ENCODE measurements at places on chromosomes 16 and 17.

DNA sequence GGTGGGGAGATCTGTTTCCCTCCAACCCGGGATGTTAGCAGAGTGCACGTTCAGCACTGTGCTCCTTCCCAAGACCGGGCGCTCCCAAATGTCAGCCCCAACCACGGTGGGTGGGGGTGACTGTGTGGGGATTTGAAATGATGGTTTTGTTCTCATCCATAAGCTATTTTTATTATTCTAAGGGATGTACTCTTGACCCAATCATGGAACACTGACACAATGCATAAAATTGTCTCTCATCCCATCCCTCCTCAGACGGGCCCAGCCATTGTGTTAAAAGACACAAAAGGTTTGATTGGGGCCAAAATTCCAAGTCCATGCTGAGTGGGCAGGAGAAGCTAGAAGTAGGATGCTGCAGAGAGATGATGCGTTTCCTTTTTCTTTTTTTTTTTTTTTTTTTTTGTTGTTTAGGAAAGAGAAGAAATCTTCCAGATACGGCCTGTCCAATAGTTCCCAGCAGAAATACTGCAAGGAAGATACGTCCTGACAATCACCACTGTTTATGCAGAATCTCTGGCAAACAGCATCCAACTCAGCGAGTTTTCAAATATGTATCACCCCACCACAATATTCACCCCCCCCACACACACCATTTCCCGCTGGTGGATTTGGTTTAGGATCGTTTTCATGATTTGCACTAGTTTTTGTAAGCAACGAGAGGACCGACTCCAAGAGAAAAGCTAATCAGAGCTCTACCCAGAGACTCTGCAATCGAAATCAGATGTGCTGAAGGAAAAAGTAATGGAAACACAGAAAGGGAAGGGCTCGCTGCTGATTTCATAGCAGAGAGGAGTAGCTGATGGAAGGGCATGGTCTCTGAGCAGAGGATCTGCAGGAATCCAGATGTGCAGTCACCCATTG, 163.5 kb upstream of the DYNLRB2 start:
- DNase-seq, result no peak

DNA sequence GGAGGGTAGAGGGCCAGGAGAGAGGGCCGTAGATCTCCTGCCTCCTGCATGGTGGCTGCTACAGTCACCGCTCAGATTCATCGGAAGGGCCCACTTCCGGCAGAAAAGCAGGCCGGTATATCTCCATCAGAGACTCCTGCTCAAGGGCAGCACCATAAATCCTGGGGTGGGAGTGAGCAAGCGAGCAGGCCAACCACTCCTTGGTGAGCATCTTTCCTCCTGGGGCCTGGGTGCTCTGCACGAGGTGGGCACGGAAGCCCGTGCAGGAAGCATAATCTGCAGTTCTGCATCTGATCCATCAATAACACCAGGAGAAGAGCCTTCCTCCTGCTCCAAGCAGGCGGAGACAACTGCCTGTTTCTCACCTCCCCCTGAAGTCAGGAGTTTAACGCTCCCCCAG, 57.4 kb upstream of the TMEM132E start:
- DNase-seq, result no peak

- no peak for DNase-seq
Observed at GRCh38 chr17:8059131-8059530, 20.3 kb downstream of the ALOX15B start.

GRCh38 chr17:708132-708531, 6.5 kb downstream of the VPS53 start:
- DNase-seq, result no peak

DNA sequence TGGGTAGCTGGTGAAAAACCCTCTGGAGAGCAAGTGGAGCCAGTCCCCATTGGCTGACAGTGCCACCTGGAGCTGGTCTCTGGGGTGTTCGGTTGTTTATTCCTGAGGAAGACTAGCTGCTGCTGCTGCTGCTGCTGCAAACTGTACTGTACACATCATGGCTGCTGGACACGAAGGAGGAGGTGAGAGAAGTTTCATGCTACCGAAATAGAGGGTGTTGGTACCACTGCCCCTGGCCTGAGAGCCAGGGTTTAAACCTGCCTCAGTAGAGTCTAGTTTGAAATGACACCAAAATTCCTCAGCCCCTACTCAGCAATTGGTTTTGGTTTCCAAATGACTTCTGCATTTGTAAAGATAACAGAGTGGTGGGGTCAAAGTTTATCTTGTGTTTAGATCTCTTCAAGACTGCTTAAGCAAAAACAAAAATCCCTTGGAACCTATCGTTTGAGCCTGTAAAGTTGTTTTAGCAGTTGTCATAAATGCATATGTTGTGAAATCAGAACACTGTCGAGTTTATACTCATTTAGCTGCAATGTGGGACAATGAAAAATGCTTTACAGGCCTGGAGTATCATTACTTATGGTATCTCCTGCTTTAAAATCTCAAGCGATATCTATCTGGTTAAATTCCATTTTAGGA, 40.8 kb downstream of the CYB5B start:
- DNase-seq, result no peak

DNA sequence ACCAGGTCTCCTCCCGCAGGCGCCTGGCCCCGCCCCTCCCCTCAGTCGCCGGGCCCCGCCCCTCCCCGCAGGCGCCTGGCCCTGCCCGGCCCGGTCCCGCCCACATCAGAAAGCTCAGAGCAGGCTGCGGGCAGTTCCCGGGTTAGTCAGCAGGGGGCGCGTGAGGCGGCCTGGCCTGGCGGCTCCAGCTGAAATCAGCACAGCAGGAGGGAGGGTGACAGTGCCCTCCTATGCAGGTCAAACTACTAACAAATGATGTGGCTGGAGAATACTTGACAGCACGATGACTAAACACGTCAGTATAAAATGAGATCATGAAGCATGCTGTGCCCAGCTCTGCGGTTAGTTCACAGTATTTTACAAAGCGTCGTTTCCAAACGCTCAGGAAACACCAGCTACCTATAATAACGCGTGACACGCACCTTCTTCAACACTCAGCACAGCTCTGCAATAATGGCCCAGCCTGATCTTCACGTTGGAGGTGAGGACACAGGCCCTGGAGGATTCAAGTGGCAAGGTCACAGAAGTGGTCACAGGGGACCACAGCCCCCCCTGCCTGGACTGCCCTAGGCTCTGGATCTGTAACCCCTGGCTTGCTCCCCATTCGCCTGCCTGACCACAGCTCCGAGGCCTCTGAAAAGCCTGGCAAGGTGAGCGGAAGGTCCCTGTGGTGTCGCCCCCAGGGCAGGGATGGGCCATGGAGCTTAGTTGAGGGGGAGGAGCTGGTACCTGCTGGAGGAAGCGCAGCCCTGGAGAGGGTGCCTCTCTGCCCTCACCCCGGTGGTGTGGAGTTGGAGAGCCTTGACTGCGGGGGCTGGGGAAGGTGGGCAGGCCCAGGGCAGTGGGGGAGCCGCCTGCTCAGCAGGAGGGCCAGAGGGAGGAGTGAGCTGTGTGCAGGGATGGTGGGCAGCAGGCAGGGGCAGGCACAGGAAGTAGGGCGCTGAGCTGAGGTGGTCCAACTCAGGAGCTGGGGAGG, 81.2 kb downstream of the KCNJ12 start:
- DNase-seq, result peak; percentile 85

DNA sequence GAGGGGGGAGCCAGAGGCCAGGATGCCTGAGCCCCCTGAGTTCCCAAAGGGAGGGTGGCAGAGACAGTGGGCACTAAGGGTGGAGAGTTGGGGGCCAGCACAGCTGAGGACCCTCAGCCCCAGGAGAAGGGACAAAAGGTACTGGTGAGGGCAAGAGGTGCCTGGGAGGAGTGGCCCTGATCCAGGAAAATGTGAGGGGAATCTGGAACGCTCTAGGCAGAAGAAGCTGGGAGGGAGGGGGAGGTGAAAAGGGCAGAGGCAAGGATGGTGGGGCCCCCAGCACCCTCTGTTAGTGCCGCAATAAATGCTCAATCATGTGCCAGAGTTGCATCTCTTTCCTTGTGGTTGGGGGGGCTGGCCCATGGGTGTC, 1.1 kb downstream of the TCAP start:
- no peak for DNase-seq

GRCh38 chr17:17792037-17792550, 44.7 kb downstream of the SREBF1 start:
- DNase-seq, result no peak

GRCh38 chr16:82033006-82033405, 2.0 kb upstream of the HSD17B2 start:
- DNase-seq, result no peak

GRCh38 chr17:42598905-42599304, 10.3 kb downstream of the RETREG3 start:
- DNase-seq, result no peak

- DNase-seq, result no peak
Observed at GRCh38 chr16:87333101-87333500, 15.9 kb upstream of the C16orf95 start.

- DNase-seq, result peak; percentile 95
Observed at GRCh38 chr17:1684378-1685189, at the start of gene PRPF8. PRPF8 (minus strand) TSS chr17:1684867; CDS start chr17:1684571, 296 bp downstream.
